ENCODE measurements at places on chromosomes 5 and 9.

GRCh38 chr5:128641861-128642260, 103.8 kb upstream of the FBN2 start:
- no peak for DNase-seq

DNA sequence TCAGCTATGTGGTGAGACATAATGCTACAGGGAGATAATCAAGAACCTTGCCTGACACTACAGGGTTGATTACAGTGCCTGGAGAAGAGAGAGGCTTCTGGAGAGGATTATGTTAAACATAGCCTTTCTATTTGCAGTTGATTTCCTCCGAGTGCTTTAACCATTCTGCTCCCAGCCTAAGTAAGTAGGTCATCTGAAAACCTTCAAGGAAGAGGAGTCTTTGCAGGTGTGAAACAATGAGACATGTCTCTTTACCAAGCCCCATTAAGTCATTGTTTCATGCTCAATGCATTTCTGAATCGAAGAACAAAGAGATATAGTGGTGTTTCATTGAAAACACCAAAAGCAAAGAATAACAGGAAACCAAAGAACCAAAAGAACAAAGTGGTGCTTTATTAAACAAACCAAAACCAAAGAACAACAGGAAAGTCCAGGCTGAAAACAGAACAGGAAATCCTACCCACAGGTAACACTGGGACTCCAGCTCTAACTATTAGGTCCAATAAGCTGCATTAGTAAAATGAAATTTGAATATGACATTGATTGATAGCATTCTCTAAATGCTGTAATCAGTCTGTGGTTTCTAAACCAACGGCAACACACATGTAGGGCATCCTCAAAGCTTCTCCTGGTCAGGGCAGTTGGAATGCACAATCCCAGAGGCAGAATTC, 113.3 kb upstream of the SPATA31D4 start:
- DNase-seq = no peak

DNA sequence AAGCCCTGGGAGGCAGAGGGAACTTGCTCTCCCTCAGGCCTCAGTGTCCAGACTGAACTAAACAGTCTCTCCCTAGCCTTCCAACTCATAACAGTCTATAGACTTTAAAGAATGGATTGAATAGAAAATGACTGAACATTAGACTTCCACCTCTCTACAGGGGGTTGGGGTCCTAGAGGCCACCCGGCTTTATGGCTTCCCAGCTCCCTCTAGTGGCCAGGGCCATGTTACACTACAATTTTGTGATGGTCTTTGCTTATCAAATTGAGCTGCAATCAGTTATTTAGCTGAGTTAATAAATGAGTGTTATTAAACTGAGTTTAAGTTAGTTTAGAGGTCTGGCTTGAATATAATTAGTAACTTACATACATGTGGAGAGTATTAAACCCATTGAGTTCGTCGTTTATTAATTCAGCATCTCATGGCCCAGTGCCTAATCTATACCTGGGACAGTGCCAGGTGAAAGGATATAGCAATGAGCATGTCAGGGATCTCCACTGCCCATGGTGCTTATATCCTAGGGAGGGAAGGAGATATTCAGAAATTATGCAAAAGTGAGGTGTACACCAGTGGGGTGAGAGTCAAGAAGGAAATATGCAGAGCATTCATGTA, 105.2 kb downstream of the SH3TC2 start:
- peak; percentile 38 for DNase-seq

GRCh38 chr9:2559192-2560152, 62.1 kb upstream of the VLDLR start:
- DNase-seq = peak; percentile 88

GRCh38 chr9:121701736-121702261, 50.4 kb downstream of the DAB2IP start:
- no peak for DNase-seq

Data from tongue (tissue), 3 donors.